GM19239 (cell line): ENCODE measurements at places on chromosomes 3 and 15.

- DNase-seq, result no peak
Observed at GRCh38 chr3:151962912-151963311, 89.5 kb downstream of the SUCNR1 start.

DNA sequence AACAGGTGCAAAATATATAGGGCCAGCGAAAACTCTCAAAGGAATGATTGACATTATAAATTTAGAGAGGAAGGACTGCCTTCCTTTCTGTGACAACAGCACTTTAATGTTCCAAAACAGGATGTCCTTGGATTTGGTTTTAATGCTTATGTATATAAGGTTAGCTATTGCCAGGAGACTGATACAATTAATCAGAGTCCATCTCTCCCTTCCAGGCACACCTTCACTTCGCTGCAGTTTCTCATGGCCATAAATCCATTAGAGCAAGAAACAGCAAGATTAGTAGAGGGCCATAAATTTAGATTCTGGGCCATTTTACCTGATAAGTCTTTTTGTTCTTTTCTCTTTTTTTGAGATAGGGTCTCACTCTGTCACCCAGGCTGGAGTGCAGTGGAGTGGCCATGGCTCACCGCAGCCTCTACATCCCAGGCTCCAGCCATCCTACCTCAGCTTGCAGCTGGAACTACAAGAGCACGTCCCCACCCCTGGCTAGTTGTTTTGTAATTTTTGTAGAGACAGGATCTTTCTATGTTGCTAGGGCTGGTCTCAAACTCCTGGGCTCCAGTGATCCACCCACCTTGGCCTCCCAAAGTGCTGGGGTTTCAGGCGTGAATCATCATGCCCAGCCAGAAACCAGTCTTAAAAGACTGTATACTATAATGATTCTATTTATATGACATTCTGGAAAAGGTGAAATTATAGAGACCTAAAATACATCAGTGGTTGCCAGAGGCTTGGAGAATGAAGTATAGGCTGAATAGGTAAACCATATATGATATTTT, 15.7 kb upstream of the TFRC start:
- no peak for DNase-seq

- no peak for DNase-seq
Observed at GRCh38 chr15:23690015-23690414, 2.9 kb upstream of the NDN start.

DNA sequence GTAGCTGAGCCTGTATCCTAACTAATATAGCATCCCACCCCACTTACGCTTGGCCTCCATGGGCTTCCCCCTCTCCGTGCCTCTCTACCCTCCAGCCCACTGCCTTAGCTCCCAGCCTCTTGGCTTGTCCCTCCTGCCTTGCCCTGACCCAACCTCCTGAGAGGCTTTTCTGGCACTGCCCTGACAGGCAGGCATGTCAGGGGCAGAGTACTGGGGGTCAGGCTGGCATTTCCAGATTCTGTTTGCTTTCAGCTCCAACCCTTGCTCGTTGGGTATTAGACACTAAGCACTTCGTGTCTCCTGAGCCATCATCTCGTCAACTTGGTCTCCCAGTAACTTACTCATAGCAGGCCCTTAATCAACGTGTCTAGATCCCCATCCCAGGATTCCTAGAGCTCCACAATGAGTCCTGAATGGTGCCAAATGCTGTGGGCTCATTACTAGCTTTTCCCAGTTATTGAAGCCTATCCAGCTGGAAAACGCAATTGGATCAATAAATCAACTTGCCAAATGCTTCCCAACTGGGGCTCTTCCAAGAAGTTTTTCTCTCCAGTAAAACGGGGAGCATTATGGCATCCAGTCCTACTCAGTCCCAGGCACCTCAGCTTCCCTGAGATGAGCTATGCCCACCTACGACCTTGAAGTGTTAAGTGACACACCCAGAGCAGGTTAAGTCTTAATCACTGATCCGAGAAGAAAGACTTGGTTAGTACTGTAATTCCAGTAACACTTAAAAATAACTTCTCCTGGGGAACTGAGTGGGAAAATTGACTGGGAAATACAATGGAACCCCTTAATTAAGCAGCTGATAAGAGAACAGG, 78.5 kb upstream of the DLG1 start:
- no peak for DNase-seq

DNA sequence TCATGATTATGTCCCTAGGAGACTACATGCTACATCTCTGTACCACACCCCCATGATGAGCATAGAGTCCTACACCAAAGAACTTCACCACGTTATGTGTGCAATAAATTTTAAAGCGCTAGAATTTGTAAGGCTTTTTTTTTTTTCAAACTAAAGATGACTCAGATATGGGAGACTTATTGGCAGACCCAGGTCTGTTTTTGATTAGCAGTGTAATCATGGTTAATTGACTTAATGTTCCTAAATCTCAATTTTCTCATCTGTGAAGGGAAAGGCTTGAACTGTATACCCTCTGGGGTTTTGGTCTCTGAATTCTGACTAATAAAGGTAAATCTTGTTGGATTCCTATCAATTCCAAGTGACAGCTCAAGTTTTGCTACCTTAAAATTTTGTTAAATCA, 26.4 kb downstream of the ABI3BP start:
- DNase-seq, result no peak

DNA sequence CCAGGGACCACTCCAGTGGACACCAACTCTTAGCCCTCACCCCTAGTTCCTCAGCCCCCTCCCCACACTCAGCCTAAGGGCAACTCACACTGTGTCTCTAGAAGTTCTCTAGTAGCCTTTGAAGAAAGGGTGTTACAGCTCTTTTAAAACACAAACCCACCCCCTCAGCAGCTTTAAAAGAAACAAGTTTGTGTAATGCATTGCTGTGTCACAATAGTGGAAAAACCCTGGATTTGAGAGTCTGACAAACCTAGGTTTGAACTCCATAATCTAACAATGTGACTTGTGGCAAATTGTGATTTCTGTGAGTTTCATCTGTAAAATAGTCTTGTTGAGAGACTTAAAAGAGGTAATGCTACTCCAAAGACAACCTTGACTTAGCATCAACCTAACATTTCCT, 54.0 kb downstream of the PLCH1 start:
- no peak for DNase-seq

DNA sequence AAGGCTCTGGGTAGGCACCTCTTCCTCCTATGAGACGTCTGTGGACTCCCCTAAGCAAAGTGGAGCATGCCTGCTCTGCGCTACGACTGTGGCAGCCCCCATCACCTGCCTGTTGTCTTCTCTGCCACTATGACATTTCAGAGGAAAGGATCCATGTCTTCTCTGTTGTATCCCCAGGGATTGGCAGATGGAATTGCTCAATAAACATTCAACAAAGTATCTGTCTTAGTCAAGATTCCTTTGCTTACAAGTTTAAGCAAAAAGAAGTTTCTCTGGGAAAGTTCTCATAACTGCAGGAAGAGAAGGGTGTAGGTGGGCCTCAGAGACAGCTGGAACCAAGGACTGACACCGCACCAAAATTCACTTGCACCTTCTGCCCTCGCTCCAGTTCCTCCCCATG, 34.3 kb downstream of the AMOTL2 start:
- no peak for DNase-seq

DNA sequence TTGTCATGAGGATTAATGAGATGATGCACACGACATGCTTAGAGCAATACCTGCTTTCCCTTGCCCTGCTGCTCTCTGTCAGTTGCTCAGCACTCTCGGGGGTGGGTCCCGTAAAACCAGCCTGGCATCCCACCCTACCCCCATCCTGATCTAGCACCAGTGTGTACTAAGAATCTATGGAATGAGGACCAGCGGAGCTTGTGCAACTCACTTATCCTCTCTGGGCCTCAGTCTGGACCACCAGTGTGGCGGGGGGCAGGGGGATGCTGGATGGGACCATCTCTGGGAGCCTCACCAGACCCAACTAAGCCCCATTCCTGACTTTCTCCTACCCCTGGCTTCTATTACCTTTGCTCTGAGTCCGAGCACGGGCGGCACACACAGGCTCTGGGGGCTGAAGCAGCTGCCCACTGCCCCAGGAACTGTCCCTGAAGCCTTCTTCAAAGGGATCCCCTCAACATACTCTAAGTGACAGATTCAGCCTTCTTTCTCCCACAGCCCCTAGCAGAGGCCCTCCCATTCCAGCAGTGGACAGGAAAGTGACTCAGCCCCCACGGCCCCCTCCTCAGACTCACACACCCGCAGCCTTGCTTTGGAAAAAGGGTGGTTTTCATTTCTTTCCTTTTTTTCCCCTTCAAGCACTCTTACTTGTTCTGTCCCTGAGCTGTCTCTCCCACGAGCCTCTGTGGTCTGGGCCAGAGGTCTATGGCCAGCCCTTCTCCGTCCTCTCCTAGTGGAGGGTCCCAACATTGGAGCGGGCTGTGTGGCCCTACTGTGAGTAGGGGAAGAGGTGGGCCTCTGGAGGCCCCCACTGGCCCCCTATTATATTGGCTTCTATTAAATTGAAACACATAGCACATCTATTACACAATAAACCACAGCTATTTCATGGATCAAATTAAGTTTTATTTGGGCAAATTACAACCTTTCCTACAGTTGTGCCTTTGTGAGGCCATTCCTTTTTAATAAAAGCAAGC, 100.3 kb downstream of the SMAD6 start:
- no peak for DNase-seq

- no peak for DNase-seq
Observed at GRCh38 chr15:67124911-67125588, 59.6 kb downstream of the SMAD3 start.

DNA sequence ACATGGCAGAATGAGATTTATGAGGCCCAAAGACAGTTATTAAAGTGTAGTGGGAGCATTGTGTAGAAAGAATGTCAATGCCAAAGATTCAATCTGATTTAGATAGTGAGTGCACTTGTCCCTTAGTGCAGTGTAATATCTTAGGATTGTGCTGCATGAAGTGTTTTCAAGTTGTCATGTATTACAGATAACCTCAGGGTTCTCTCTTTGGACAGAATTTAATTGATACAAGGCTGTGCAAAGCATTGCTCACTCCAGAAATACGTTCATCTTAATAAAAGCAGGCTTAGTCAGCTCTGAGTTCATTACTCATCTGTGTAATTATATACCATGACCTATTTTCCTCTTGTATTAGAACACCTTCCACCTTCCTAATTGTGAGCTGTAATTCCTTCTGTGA, 16.0 kb upstream of the GPR171 start:
- DNase-seq, result no peak

DNA sequence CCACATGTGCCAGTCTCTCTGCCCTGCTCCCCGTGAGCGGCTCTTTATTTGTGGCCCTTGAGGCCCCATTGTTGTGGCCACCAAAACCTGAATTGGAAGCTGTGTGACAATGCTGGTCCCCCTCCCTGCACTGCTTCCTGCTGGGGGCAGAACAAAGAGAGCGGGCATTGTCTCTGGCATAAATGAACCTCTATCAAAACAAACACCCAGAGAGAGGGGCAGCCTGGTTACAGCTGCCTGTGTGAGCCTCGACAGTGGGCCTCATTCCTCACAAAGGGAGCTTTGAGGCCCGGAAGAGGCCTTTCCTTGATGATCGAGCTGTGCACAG, 152.9 kb downstream of the IGF1R start:
- no peak for DNase-seq

DNA sequence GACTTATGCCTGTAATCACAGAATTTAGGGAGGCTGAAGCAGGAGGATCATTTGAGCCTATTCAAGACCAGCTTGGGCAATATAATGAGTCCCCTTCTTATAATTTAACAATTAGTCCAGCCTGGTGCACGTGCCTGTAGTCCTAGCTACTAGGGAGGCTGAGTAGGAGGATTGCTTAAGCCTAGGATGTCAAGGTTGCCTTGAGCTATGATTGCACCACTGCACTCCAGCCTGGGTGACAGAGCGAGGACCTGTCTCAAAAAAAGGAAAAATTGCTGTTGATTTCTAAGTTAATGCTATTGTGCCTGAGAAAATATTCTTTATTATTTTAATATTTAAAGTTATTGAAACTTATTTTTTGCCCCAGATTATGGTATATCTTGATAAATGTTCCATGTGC, 159.0 kb downstream of the NLGN1 start:
- no peak for DNase-seq

- no peak for DNase-seq
Observed at GRCh38 chr3:20930034-20930433, 744.0 kb upstream of the SGO1 start.

GRCh38 chr3:119295816-119296726, 1.9 kb downstream of the ARHGAP31 start:
- no peak for DNase-seq

- DNase-seq, result no peak
Observed at GRCh38 chr3:171731691-171732090, 78.6 kb downstream of the PLD1 start.
